Hepatocyte (in vitro differentiated cells): ENCODE measurements at places on chromosomes 1 and 21. TPM values are rescaled to one million over a fixed set of nuclear protein-coding genes. Genes with fewer than 3 reads are reported as not detected.

Gene C1orf226
- polyA plus RNA-seq, result 2.8 and 4.8 TPM in 2 replicates

Gene CBR1
- 89.0 and 113 TPM in 2 replicates for polyA plus RNA-seq

Gene CNIH3
- polyA plus RNA-seq, result 2.1 and 3.5 TPM in 2 replicates

Gene AMPD1
- polyA plus RNA-seq, result not detected in 2 replicates

Gene SLC35F3
- polyA plus RNA-seq, result 0.43 and 1.3 TPM in 2 replicates

Gene FAM72C
- polyA plus RNA-seq, result 0.50 and 1.4 TPM in 2 replicates

Gene CD247
- polyA plus RNA-seq, result not detected in 2 replicates

Gene FAM131C
- polyA plus RNA-seq, result 7.5 and 11.7 TPM in 2 replicates

Gene HSPA6
- polyA plus RNA-seq, result 0.41 and 13.2 TPM in 2 replicates

Gene MNDA
- polyA plus RNA-seq, result not detected in 2 replicates

Gene SDHC
- polyA plus RNA-seq, result 291 and 358 TPM in 2 replicates

Gene RABIF
- polyA plus RNA-seq, result 13.6 and 14.7 TPM in 2 replicates

Gene CCDC30
- 1.9 and 2.6 TPM in 2 replicates for polyA plus RNA-seq

Gene FCRL4
- polyA plus RNA-seq, result not detected in 2 replicates

Gene USP48
- 36.7 and 38.9 TPM in 2 replicates for polyA plus RNA-seq

Gene FBXO28
- 12.7 and 17.1 TPM in 2 replicates for polyA plus RNA-seq

Gene SIM2
- polyA plus RNA-seq, result 0.13 and 0.35 TPM in 2 replicates

Gene SPRR2E
- polyA plus RNA-seq, result not detected in 2 replicates

Gene PLA2G2D
- polyA plus RNA-seq, result not detected in 2 replicates

Gene C4BPA
- 10.2 and 12.4 TPM in 2 replicates for polyA plus RNA-seq

Gene TNNT2
- 33.5 and 55.1 TPM in 2 replicates for polyA plus RNA-seq

Gene STUM
- polyA plus RNA-seq, result 0.06 TPM in 1 of 2 replicates, not detected in the other

Gene PEAR1
- 6.3 and 7.3 TPM in 2 replicates for polyA plus RNA-seq

Gene HAO2
- 5.7 and 14.2 TPM in 2 replicates for polyA plus RNA-seq

Gene TBX19
- 1.1 and 1.9 TPM in 2 replicates for polyA plus RNA-seq

Gene CFAP74
- 0.07 TPM in 1 of 2 replicates, not detected in the other for polyA plus RNA-seq

Gene YIPF1
- polyA plus RNA-seq, result 27.7 and 29.6 TPM in 2 replicates

Gene ITPKB
- polyA plus RNA-seq, result 7.4 and 13.8 TPM in 2 replicates

Gene CD5L
- polyA plus RNA-seq, result not detected in 2 replicates

Gene TMEM50B
- 73.1 and 80.9 TPM in 2 replicates for polyA plus RNA-seq

Gene SLC45A3
- 4.6 and 4.8 TPM in 2 replicates for polyA plus RNA-seq
